ENCODE measurements at places on chromosomes 5 and 9.

DNA sequence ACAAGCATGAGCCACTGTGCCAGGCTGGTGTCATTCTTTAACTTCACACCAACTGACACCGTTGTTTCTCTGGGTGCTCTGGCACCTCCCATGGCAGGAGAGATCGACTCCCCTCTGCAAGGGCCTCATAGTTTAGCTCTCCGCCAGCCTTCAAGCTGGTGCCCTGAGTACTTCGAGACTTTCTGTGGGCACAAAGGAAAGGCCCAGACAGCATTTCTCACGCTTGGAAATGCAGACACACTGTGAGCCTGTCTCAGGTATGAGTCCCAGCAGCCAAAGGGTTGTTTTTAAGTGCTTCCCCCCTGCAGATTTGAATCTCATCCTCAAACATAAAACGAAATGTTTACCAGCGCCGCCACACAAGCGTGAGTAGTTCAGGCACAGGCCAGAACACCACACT, 11.1 kb upstream of the TCF7 start:
- DNase-seq: no peak

GRCh38 chr5:116442095-116442534, 132.5 kb downstream of the SEMA6A start:
- peak; percentile 38 for DNase-seq

GRCh38 chr5:125326150-125326510, 579.7 kb upstream of the ZNF608 start:
- peak; percentile 33 for DNase-seq

GRCh38 chr9:114894609-114895433, 35.6 kb downstream of the TNFSF8 start:
- DNase-seq: peak; percentile 83

- no peak for DNase-seq
These were observed 22.1 kb upstream of the IL13 start for GRCh38 chr5:132635873-132636272.

GRCh38 chr5:90294604-90295003, 115.0 kb downstream of the CETN3 start:
- DNase-seq: no peak

DNA sequence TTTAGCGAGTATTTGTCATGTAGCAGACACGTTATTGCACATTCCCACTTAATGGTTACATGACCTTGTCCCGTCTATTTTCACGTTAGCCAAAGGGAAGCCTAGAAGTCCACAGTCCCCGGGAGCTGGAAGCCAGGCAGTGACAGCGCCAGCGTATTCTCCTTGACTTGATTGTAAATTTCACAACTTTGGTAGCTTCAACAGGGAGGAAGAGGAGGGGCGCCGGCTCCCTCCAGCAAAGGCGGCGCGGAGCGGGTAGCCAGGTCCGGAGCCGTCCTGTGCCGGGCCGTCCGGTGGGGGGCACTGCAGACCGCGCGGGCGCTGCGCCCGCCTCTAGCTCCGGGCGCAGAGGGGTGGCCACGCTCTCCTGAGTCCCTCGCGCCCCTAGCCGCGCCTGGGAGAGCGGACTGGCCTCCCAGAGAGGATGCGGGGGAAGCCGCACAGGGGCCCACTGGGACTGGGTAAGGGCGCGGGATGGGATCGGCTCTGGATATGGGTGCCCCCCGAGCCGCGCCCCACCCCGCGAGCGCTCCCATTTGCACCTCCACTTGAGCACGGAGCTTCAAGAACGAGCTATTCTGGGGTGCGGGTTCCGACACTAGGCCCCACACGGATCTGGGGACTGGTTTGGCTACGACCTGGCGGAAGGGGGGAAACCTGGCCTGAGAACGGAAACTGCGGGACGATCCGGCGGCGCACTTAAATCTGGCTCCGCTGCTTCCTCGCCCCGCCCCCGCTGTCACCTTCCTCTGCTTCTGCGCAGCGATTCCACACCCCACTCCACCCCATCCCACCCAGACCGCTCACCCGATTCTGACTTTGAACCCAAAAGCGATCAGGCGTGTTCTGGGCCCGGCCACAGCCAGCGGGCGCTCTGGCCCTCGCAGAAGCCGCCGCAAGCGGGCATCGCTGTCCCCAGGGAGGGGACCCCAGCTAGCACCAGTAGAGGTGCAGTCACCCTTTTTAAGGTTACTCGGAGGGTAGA, 23.8 kb downstream of the KLF4 start:
- DNase-seq: peak; percentile 91

- DNase-seq: no peak
These were observed 158.6 kb upstream of the DMRT1 start for GRCh38 chr9:682633-683508.

- peak; percentile 62 for DNase-seq
These were observed 64.2 kb downstream of the KLF4 start for GRCh38 chr9:107425101-107426025.

DNA sequence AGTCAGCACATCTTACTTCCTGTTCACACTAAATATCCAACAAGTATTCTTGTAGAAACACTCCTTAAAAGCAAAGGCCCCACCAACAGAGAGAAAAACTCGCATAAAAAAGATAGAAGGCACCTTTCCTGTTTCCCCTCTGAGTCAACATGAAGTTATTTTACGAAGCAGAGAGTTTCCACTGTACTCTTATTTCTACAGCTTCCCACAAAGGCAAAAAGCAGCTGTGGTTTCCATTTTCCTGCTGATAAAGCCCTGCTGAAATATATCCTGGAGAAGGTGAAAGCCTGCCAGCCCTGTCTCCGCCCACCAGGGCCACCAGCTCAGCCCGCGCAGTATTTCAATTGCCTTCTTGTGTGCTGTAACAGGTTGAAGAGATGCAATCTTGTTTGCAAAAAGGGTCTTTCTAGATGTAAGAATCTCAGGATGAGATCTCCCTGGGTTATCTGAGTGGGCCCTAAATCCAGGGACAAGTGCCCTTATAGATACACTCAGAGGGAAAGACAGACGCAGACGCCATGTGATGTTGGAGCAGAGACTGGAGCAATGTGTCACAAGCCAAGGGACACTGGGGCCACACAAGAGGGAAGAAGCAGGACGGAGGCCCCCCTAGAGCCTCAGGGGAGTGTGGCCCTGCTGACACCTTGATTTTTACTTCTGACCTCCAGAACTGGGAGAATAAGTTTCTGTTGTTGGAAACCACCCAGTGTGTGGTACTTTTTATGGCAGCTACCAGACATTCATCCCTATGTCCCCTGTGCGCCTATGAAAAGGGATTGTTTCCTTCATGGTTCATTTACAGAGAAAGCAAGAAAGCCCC, 19.9 kb downstream of the SEMA4D start:
- no peak for DNase-seq

- DNase-seq: no peak
These were observed 86.8 kb downstream of the CAMK4 start for GRCh38 chr5:111310711-111311620.

DNA sequence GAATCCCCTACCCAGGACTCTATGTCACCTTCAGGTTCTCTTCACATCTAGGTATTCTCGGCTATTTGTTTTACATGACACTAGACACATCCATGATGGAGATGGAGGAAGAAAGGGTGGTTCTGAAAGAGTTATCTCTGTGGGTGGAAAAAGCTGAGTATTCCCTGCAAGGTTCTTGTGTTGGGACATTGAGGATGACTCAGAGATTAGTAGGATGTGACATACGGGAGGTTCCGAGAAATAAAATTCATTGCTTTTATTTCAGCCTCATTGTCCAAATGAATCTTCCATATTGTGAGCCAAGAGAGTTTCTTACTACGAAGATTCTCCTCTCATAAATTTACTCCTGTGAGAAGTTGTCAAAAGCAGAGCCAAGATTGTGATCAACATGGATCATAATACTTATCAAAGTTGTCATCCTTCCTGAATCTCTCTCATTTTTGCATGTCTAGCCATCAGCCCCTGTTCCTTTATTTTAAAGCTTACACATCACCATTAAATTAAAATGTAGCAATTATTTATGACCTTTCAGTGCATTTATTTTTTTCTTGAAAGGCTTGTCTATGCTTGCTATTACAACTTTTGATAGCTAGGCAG, 370.0 kb downstream of the PSAT1 start:
- no peak for DNase-seq

GRCh38 chr5:132525299-132525724, 18.0 kb downstream of the IL5 start:
- no peak for DNase-seq

- no peak for DNase-seq
These were observed 31.5 kb upstream of the C5orf58 start for GRCh38 chr5:170201311-170201710.

- no peak for DNase-seq
These were observed 10.6 kb upstream of the ASPN start for GRCh38 chr9:92492781-92493401.

DNA sequence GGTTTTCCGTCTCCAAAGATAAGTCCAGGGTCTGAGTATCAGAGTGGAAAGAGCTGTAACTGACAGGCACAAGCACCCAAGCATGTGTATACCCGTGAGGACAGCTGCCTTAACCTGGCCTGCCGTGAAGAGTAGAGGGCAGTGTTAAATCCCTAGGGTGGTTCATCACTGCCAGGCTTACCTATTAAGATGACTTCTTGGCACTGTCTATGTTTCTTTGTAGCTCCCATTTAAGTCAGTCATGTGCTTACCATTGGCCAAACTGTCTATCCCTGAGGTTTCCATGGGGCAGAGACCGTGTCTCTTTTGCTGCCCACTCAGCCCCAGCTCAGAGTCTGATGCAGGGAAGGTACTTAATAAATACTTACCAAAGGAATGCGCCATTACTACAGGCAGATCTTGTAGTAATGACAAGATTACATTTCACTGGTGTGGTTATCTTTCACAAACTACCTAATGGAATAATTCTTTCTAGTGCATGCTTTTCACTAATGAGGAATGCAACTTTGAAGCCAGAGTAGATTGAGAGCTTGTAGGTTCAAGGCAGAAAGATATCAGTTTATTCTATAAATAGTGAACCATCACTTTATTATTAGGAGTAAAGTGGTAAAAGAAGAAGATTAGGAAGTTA, 64.2 kb downstream of the SNX24 start:
- DNase-seq: no peak

- DNase-seq: no peak
These were observed 67.0 kb downstream of the NR3C1 start for GRCh38 chr5:143336485-143336884.

- DNase-seq: peak; percentile 25
These were observed 548 bp downstream of the CEP120 start for GRCh38 chr5:123422433-123423277.

DNA sequence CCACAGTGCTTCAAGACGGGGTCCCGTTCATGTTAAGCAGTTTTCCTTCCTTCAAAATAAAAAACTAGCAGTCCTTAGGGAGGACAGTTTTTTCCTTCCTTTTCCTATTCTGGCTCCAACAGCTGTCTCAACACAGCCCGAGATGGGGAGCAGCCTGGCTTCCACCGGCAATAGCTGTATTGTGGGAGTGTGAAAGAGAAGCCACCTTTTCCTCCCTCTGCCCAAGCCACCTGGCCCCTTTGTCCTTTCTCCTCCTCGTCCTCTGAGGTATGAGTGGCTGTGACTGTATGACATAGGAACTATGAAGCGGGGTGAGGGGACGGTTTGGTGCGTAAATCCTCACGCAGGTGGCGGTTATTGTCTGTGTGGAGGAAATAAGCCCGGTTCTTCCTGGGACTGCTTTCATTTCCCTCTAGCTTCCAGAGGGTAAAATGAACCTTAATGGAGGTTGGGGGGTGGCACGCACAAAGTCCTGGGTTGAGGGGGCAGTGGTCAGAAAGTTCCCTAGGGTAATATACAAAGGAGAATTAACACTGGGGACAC, 292.0 kb upstream of the DMRT1 start:
- DNase-seq: no peak

DNA sequence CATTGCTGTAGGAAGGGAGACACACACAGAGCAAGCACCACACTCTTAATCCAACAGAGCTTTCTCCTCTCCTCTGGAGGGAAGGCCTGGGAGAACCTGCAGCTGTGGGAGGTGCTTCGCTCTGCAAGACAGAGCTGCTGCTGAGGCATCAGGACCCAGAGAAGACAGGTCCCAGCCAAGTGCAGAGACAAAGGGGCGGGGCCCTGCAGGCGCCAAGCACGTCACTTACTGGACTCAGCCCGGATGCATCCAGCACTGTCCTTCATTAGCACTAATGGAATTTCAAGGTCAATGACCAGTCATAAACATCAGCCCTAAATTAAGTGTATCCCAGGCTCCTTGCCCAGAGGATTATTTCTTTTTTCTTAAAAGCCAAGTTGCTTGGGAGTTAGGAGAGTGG, 337.1 kb upstream of the PANK3 start:
- DNase-seq: no peak

- DNase-seq: no peak
These were observed 24.6 kb downstream of the CAMK2A start for GRCh38 chr5:150264667-150265603.
